Mesendoderm (in vitro differentiated cells): ENCODE measurements at places on chromosomes 7 and 10.

DNA sequence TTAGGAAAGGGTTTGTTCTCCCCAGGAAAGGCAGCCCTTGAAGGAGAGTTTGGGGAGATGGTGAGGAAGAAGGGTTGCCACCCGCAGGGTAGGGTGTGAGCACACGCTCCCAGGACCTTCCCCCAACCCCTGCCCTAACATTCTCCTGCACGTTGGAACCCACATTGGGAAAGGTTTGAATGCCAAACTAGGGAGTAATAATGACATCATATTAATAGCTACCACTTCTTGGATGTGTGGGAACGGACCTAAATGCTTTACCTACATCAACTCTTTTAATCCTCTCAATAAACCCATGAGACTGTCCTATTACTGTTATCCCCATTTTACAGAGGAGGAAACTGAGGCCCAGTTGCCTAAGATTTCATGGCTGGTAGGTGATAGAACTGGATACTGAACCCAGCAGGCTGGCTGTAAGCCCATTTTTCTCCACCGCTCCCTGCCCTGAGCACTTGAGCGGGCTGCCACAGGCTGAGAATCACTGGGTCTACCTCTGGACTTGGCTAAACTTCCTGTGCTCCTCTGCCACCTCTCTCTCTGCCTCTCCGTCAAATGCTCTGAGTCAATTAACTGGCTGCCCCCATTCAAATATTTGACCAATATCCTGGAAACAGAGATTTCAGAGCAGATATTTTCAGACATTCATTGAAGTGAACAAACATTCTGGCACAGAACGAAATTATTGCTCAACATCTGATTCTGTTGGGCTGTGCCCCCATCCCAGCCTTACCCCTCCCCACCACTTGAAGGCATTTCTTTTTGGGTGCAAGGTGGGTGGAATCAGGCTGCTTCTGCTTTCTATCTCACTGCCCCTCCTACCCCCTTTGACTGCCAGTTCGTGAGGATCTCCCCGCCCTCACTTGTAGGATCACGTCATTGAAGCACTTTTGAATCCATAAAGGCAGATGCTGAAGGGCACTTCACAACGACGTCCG lies 129.7 kb downstream of the C10orf105 start:
- DNase-seq = no peak

GRCh38 chr10:80870282-80870681 lies 332.6 kb downstream of the SH2D4B start:
- DNase-seq = no peak

GRCh38 chr7:80134536-80135308 lies at the start of gene GNAI1:
GNAI1 (plus strand) TSS chr7:80134831; CDS start chr7:80135161, 330 bp downstream.
- DNase-seq = peak; percentile 85

DNA sequence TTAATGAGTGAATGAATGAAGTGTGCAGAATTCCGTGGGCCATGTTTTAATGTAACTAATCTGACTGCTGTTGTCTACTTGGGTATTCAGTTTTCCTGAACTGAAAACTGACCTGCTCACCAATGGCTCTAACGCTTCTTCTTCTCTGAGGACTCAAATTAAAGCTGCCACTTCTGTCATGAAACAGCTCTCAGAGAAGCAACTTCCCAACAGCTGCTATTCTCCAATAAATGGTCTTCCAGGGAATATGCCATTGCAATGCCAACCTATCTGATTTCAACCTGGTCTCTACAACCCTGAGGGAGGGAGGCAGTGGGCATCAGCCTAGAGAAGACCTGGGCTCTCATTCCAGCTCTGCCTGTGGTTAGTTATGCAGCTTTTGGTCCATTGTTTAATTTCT lies 69.4 kb downstream of the FRMD4A start:
- no peak for DNase-seq

- peak; percentile 44 for DNase-seq
These were observed 9.1 kb downstream of the SSMEM1 start for GRCh38 chr7:130216750-130217149.
